ENCODE measurements at places on chromosomes 2 and 18.

DNA sequence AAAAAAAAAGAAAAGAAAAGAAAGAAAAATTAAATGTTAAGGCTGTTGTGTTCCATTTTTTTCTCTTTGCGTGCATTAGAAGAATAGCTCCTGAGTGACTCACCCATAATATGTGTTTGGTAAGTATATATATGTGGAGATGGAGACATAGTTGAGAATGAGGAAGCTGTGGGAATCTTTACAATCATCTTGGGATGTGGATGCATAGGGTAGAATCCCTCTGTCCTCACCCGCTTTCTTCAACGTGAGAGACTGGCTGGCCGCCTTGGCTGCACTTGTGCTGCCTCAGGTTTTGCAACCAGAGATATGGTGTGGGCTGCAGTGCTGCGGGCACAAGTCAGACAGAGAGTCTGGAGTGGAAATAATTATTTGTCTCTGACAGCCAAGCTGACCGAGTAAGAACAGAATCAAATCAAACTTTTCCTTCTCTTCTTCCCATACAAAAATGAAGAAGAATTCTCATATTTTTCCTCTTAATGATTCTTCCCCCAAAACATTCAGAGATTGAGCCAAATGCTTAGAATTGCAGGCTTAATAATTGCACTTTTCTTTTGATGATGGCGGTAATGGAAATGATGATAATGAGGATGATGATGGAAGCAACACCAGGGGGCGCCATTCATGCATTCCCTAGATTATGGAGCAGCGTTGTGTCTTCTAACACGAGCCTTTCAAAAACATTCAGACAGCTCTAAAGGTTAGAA lies 48.5 kb downstream of the SERPINB7 start:
- DNase-seq, result no peak

GRCh38 chr2:226187156-226187555 lies 612.5 kb downstream of the IRS1 start:
- DNase-seq, result no peak

DNA sequence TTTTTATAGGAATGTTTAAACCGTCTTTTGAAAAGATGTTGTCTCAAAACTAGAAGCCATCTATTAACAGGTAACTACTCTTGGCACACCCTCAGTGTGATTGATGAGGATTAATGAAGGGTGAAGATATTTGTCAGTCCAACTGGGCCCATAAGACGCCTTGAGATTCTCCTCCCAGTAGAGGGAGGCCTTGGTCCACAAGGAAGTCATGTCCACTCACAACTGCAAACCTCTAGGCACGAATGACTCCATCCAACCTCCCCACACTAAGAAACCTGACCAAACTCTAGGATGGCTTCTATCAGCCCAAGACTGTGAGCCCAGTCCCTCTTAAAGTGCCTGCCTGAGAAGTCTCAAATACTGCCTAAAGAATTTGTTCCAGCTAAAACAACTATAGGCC lies 19.2 kb upstream of the GRP start:
- no peak for DNase-seq

GRCh38 chr18:4256766-4257417 lies 198.2 kb downstream of the DLGAP1 start:
- no peak for DNase-seq

DNA sequence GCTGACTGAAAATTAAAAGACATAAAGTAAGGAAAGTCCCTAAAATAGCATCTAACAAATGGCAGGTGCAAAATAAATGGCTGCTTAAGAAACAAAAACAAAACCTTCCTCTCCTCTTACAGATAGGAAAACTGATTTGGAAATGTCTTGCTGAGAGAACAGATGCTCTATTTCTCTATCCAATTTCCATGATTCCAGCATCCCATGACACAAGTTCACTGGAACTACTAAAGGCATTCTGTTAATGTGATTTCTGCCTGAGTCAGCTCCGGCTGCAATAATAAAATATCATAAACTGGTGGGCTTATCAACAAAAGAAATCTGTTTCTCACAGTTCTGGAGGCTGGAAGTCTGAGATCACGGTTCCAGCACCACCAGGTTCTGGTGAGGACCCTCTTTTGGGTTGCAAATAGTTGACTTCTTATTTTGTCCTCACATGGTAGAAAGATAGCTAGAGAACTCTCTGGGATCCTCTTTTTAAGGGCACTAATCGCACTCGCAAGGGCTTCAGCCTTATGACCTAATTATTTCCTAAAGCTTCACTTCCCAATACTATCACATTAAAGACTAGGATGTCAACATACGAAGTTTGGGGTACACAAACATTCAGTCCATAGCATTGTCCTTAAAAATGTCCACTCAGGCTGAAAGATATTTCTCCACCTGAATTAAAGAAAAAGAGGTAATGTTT lies 78.2 kb upstream of the GALNT3 start:
- no peak for DNase-seq

DNA sequence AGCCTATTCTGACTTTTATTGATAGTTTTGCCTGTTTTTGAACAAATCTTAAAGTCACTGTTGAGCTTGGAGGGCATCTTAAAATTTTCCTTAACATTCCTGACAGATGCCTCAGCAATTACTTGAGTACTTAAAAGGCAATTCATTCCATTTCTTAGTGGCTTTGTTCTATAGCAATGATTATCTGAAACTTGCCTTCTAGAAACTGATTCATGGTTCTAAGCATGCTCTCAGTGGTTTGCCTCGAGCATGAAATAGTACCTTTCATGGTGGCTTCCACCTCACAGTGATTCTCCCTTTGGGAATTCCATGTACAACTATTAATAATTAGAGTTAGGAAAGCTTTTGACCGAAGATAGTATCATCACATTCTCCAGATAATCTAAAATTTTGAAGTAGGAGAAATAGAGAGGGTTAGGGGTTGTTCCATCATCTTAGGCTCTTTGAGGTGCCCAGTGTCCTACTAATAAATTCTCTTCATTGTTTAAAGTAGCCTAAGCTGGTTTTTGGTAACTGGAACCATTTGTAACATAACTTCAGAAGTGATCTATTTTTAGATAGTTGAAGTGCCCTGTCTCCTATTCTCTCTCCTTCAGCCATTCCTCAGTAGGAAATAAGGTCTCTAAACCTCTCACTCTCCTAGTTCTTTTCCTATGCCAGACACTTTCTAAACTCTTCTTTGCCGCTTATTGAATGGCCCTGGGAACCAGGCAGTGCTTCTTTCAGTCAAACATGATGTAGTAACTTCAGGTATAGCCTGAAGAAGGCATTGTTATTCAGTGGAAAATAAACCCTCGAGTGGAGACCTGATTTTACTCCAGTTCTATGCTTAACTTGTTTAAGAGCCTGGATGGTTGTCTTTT lies 156.1 kb downstream of the HAUS1 start:
- DNase-seq, result no peak

DNA sequence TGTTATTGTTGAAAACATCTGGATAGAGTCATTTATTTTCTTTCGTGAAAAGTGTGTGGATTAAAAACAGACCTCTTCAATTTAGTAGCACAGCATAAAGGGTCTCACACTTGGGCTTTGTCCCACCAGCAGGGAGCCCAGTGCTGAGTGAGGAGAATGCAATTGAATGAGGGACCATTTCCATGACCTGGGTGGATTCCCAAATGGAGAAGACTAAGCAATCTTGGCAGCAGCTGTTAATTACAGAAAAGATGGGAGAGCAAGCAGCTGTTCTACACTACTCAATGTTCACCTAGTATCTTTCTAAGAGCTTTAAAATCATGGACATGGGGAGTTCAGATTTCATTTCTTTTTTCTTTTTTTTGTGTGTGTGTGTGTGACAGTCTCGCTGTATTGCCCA lies 121.8 kb upstream of the FN1 start:
- no peak for DNase-seq

- DNase-seq, result no peak
These were observed 12.0 kb upstream of the NAT8 start for GRCh38 chr2:73654175-73654574.

DNA sequence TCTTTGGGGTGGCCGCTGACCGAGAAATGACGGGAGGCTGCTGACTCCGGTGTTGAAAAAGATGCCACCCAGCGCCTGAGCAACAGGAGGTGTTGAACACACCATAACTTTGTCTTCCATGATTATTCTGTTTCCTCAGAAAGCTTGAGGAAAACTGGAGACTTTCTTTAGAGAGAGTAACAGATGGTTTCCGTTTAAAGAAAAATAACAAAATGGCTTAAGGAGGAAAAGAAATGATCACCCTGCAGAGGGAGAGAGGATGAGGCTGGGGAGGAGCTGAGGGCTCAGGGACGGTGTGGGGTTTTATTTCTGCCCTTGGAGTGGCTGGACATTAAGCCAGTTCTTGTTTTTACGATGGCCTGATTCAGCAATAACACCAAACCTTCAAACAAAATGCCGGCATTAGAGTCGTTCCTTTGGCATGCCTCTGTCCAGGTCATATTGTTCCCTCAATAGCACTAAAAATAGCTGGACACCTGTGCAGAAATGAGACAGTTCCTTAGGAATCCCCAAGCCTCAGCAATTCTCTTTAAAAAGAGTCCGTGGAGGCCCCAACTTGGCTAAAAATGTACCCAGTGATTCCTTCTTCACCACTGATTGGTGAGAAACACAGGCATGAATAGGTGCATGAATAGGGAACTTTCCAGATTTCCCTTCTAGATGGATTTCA lies 182.4 kb downstream of the ALPK2 start:
- no peak for DNase-seq

DNA sequence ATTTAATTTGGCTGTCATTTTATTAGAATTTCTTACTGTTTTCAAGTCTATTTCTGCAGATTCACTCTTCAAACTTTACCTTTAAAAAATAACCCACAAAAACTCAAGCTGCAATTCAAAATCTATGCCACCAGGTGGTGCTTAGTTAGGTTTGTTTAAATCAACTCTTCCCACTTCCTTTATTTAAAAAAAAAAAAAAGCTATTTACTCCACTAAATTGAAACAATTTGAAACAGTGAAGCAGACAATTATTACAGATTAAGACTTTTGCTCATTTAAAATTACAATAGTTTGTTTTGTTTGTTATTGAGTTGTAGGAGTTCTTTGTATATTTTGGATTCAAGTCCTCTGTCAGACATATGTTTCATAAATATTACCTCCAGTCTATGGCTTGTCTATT lies 300.0 kb downstream of the PDE11A start:
- no peak for DNase-seq

- no peak for DNase-seq
These were observed 71.0 kb upstream of the RFX8 start for GRCh38 chr2:101545950-101546349.

GRCh38 chr2:124875627-124876244 lies 850.6 kb downstream of the CNTNAP5 start:
- DNase-seq, result no peak

- DNase-seq, result no peak
These were observed 2.9 kb downstream of the ARPC2 start for GRCh38 chr2:218219934-218220333.

GRCh38 chr18:79071037-79071436 lies 1.8 kb downstream of the ATP9B start:
- no peak for DNase-seq

GRCh38 chr2:199457147-199458008 lies at the start of gene SATB2:
Gene SATB2, minus strand, starts transcription at chr2:199457939. Its CDS starts 1,902 bp downstream, at chr2:199456037.
- no peak for DNase-seq

- DNase-seq, result no peak
These were observed 44.8 kb upstream of the STRN start for GRCh38 chr2:37011130-37011529.

DNA sequence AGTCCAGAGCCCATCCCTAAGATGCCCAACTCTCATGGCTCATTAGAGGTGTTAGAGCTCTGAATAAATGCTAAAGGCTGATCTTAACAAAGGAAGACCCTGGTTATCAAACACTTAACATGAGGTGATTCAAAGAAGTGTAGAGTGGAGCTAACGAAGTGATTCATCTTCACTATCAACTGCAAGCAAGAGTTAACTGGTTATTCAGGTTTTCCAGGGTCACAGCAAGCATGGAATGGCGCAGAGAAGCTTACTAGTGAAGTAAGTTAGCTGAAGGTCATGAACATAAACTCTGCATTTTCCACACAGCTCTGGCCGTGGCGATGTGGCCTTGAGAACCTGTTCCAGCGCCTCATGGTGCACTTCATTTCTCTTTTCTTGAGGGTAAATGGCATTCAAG lies 17.0 kb downstream of the RND3 start:
- DNase-seq, result no peak

- DNase-seq, result no peak
These were observed 34.6 kb upstream of the C2orf15 start for GRCh38 chr2:99106913-99107312.

DNA sequence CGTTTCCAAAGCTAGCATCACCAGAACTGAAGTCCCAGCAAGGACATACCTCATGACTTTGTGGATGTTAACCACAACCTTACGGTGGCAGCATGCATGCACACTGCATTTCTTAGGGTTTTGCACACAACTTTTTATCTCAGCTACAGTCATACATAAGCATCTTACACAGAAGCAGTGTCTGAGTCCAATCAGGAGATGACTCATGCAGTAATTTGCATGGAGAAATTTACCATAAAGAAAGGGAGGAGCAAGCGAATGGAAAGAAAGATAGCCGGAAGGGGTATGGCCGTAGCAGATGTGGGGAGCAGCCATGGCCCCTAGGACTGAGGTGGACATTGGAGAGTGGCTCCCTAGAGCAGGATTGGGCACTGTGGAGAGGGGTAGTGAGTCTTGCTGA lies 522.5 kb downstream of the GALR1 start:
- DNase-seq, result no peak

DNA sequence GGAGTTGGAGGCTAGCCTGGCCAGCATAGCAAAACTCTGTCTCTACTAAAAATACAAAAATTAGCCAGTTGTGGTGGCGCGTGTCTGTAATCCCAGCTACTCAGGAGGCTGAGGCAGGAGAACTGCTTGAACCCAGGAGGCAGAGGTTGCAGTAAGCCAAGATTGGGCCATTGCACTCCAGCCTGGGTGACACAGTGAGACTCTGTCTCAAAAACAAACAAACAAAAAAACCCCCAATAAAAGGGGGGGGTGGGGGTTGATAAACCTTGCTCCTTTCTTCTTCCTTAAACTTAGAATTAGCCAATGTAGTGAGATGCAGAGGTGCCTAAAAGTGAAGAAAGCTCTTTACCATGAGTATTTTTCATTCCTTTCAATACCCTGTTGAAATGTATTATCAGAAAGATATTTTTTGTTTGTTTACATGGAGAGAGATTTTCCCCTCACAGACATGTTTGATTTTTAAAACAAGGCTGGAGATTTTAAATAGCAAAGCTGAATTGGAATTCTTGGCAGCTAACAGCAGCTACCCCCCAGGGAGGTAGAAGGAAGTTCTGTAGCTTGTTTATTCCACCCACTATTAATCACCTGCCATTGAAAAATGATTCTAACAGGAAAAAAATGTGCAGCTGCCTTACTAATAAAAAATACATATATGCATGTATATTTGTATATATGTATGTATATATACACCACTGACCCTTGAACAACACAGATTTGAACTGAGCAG lies 48.6 kb downstream of the GYPC start:
- DNase-seq, result no peak

Data from T-helper 2 cell (primary cell).